ENCODE measurements at places on chromosomes 12 and 14.

DNA sequence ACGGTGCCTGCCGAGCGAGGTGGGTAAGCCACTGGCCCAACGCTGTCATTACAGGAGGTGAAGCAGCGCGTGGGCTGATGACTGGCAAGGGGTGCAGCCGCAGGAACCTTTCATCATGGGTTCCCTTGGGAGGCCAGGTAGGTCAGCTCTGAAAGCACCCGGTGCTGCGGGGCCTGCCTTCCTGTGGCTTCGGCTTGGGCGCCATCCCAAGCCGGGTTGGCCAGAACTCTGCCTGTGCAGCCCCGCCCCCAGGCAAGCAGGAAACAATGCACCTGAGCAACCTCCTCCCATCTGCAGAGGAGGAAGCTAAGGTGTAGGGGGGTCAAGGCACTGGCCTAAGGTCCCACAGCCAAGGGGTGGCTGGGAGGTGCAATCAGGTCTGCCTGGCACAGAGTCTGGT lies 20.0 kb upstream of the HHIPL1 start:
- DNase-seq: no peak

GRCh38 chr14:50821510-50822464 lies 9.2 kb downstream of the NIN start:
- DNase-seq: peak; percentile 87

DNA sequence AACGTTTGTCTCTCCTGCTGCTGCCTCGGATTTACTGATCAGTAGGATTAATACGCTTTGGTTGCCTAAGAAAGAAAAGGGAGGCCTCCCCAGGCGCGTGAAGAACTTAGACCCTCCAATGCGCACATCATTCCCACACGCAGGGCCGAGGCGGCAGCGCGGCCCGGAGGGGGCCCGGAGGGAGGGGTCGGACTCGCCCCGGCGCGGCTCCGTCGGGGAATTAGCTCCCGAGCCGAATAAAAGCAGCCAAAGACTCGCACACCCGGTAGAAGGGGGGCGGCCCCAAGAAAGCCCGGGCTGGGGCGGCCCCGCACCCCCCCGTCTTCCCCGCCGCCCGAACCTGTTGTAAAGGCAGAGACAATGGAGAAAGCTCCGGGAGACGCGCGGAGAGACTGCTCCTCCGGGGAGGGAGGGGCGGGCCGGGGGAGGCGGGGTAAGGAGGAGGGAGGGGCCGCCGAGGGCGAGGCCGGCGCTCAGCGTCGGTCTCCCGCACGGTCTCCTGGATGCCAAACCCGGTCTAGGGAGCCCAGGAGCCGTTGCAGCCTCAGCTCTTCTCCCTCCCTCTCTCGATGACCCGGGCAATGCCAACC lies at the start of gene NELL2:
TSS of gene NELL2 (minus strand) at position 362 of the 590 bp plus-strand sequence. CDS start 446 bp downstream, outside the sequence.
- peak; percentile 57 for DNase-seq

DNA sequence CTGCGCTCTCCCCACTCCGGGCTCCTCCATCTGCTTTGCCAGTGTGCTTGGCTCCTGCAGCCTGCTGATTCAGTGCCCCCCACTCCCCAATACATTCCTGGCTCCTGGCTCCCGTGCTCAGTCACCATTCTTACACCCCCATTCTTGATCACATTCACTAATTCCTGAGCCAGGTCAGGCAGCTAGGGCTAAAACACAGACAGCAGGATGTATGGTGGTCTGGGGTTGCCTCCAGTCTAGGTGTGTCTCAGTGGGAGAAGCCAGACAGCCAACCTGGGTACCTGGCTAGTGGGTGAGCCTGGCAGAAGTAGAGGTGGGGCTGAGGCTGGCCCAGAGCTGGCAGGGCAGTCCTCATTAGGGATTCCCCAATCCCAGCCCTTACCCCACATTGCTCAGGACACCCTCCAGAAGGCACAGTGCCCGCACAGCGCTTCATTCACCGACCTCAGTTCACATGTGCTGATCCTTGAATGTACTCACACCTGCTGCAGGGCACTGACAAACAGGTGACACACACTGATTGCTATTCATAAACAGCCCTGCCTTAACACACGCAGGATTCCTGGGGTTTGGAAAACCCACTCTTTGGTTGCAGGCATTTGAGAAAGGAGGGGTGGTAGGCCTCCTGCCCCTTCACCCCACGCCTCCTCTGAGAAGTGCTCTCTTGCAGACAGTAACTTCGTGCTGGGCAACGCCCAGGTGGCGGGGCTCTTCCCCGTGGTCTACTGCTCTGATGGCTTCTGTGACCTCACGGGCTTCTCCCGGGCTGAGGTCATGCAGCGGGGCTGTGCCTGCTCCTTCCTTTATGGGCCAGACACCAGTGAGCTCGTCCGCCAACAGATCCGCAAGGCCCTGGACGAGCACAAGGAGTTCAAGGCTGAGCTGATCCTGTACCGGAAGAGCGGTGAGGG lies 1.7 kb downstream of the KCNH3 start:
- DNase-seq: no peak

GRCh38 chr14:63800083-63800482 lies 52.7 kb upstream of the SYNE2 start:
- DNase-seq: no peak

- DNase-seq: no peak
Measured at GRCh38 chr14:79842270-79842669, 369.0 kb downstream of the DIO2 start.

DNA sequence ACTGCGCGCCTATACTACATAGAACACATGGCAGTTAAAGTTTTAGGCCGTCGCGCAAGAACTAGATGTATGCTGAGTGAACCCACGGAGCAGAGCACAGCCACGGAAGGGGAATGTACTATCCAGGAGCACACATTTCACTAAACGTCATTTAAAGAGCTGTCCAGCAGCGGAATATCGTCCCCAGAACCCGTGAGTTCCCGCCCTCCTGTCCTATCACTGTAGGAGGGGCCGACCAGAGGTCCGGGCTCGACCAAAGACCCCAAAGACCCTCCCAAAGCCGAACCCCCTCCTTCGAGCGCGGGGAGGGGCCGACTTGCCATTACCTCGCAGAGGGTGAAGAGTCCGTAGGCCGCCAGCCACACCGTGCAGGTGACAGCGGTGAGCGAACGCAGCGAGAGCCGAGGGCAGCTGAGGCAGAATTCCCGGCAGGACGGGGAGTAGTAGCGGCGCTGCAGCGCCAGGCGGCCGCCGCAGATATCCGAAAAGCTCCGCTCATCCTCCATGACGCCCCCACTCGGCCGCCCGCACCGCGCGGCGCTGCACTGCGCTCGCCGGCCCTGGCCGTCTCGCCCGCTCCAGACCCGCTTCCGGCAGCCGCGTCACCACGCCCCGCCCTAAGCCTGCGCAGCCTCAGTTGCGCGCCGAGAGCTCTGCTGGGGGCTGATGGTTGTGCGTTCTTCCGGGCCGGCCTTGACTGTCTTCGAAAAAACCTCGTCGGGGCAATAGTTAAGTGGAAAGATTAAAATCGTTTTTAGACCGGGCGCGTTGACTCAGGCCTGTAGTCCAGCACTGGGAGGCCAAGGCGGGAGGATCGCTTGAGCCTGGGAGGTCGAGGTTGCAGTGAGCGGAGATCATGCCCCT lies at the start of gene PIGH:
TSS of gene PIGH (minus strand) at position 571 of the 864 bp plus-strand sequence. CDS start at position 506, 65 bp downstream.
- DNase-seq: peak; percentile 94

- DNase-seq: no peak
Measured at GRCh38 chr12:45893240-45893639, 97.1 kb downstream of the SCAF11 start.

- DNase-seq: no peak
Measured at GRCh38 chr12:87054226-87054625, 798.0 kb upstream of the MGAT4C start.

DNA sequence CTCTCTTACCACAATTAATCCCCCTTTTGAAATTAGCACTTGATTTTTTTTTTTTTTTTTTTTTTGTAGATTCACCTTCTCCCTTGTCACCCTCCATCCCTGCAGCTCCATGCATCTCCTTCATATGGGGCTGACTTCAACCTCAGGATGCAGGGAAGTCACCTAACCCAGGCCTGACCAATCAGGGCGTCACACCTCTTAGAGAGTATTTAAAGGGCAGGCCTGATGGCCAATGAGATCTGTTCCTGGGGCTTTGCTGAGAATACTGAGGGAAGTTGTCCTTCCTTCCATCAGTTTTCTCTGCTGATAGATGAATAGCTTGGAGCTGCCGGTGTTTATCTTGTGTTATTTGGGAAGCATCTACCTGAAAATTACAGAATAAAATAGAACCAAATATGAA lies 1104.7 kb upstream of the TMEM132C start:
- DNase-seq: peak; percentile 10

DNA sequence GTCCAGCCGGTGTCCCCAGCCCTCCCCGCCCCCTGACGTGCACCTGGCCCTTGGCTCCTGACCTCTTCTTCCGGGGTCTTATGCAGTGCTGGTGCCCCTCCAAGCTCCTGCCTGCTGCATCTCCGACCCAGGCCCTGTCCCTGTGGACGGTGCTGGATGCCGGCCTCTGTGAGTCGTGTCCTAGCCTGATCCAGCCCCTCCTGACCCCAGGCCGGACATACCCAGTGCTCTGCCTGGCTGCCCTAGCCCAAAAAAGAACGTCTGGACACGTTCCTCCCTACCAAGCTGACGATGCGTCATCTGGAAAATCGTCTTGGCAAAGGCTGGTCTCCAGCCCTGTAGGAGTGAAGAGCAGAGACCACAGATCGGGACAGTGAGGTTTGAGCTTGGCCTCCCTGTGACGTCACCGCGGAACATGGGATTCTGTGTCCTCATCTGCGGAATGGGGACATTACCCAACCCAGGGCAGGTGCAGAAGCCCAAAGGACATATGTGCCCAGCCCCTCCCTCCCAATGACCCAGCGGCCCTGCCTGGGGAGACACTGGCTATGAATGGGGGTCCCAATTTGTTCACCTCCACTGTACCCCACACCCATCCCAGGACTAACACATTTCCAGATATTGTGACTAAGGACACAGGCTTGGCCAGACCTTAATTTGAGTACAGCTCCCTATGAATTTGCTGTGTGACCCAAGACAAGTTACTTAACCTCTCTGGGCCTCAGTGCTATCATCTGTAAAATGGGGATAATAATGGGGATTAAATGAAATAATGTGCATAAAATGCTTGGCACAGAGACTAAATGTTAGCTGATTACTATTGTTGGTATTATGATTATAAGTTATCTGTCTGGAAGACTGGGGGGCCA lies 51.0 kb upstream of the BCL11B start:
- DNase-seq: no peak

DNA sequence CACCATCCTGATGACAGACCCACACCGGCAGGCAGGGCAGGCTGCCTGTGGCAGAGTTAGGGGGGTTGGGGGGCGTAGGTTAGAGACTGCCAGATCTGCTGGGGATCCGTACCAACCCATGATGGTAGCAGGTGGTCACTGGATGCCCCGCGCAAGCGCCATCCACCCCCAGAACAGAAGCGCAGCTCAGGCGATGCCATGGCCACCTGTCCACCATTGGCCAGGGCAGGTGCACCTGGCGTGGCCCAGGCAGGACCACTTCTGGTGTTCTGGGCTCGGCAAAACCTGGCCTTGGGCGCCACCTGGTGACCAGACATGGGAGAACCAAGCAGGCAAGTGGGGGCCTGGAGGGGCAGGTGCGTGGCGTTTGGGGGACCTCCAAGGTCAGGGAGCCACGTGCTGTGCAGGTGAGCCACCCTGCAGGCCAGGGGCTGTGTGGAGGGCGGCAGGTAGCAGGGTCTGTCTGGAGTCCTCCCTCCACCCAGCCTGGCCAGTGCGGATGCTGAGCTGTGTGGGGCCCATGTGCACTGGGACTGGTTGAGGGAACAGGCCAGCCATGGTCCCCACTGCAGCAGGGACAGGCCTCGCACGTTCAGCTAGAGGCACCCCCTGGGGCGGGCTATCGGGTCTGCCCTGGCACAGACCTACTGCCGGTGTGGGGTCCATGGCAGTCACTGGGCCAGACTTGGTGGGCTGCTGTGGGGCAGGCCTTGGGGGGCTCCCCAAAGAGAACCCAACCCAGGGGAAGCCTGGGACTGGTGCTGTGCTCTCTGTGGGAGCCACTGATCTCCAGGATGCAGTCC lies 15.6 kb downstream of the BAG5 start:
- DNase-seq: peak; percentile 65

GRCh38 chr14:84453307-84453950 lies 1076.5 kb upstream of the FLRT2 start:
- no peak for DNase-seq

DNA sequence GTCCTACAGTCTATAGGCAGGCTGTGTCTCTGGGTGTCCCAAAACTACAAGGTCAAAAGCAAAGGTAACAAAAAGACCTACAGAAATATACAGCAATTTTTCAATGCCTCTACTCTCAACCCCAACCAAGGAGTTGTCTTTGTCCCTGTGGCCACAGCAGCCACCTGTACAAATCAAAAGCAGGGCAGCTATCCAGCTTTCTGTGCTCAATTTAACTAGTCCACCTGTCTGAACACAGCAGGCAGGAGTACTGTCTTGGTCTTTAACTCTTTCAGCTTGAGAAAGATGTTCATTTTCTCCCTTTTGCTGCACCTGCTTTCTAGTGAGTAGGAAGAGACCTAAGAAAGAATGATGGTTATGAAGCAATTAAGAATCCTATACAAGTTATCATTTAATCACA lies 19.7 kb downstream of the GDF11 start:
- DNase-seq: no peak

DNA sequence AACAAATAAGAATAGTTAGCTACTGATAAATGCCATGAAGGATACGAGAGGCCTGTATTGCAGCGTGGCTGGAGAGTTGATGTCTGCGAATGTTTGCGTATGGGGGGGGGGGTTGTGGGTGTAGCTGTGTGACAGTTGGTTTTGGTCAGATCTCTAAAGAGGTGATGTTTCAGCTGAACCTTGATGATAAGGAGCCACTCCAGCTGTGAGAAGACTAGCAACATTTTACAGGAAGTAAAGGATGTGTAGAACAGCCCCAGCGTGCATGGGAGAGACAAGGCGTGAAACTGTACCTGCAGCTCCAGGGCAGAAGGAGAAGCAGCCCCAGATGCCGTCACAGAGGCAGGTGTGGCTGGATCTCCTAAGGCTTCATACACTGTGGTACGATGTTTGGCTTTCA lies 416.9 kb downstream of the TMEM132D start:
- no peak for DNase-seq

DNA sequence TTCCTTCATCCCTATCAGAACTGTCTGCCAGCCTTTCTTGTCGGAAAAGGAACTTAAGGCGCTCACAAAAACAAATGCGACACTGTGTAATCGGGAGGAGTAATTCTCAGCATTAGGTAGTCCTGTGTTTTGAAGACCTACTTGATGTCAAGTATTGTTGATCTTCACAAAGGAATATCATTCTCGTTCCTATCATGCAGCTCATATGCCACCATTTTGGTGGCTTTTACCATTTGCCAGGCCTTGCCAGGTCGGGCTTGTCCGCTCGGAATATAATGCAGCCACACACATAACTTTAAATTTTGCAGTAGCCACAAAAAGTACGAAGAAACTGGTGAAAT lies 903 bp upstream of the PPP4R3A start:
- no peak for DNase-seq

GRCh38 chr12:59322473-59322872 lies 273.4 kb upstream of the SLC16A7 start:
- DNase-seq: no peak

DNA sequence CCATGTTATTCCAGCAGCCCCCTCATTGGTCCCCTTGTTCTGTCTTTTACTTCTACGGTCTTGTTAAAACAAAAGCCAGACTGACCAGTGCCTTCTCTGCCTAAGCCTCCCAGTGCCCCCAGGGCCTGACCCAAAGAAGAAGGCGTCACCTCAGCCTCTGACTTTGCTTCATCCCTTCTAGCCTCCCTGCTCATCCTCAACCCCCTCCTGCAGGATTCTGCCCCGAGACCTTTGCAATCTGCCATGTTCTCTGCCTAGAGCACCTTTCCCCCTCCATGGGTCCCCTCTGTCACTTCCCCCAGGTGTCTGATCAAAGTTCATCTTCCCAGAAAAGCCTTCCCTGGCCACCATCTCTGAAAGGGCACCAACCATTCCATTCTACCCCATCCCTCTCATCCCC lies 7.9 kb upstream of the RBM19 start:
- DNase-seq: no peak
